ENCODE measurements at places on chromosomes 6 and 20.

DNA sequence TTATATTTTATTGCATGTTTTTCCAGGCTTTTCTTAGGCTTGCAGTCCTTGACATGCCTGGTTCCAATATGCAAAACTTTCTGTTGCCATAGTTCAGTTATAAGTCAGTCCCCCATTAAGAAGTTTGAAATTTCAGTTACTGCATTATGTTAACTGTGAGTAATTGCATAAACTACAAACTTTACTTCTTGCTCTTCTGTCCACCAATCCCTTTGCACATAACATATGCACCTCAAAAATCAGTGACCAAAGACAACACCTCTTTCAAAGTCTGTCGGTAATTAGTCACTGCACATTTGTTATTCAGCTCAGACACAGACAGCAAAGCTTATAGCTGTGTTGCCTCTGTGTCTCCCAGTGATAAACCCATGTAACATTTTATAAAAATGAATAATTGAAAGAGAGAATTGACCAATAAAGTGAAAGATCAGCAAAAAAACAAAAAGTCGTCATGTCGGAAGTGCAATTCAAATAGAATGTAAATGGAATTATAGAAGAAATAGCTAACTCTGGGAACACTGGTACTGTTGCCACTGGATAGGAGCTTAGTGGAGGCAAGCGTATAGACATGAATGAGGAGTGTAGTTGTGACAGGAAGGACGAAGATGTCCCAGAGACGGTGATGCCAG lies 50.3 kb upstream of the BTBD3 start:
- DNase-seq, result no peak

DNA sequence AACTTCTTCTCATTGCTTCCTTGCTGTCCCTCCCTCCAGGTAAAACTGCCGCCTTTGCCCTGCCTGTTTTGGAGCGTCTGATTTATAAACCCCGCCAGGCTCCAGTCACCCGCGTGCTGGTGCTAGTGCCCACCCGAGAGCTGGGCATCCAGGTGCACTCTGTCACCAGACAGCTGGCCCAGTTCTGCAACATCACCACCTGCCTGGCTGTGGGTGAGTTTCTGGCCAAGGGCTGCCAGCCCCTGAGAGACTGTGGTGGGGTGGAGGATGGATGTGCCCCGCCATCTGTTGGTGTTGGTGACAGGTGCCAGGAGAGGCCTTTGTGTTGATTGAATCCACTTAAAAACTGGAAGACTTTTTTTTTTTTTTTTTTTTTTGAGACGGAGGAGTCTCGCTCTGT lies 9.5 kb downstream of the DDX27 start:
- DNase-seq, result no peak

GRCh38 chr6:146984251-146984924 lies 219.8 kb upstream of the STXBP5 start:
- no peak for DNase-seq

DNA sequence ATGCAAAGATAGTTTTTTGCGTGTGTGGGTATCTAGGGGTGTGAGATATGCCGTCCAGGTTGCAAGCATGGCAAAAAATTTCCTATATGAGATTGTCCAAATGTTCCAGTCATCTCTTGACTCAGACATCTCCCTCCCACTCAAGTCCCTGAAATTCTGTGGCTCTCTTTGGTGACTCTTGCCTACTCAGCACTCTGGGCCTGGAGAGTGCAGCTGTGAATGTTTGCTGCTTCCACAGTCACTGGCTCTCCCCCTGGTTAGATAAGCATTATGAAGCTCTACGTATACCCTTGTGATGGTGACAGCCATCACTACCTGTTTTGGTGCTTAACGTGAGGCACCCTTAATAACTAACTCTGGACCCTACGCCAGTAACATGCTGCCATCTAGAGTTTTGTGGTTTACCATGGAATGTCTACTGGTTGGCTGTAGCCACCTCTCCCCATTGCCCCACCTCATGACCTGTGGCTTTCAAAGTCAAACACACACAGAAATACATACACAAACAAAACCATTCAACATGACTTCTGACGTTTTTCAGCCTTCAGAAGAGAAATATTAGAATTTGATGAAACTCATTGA lies 621.9 kb upstream of the CITED2 start:
- DNase-seq, result no peak

DNA sequence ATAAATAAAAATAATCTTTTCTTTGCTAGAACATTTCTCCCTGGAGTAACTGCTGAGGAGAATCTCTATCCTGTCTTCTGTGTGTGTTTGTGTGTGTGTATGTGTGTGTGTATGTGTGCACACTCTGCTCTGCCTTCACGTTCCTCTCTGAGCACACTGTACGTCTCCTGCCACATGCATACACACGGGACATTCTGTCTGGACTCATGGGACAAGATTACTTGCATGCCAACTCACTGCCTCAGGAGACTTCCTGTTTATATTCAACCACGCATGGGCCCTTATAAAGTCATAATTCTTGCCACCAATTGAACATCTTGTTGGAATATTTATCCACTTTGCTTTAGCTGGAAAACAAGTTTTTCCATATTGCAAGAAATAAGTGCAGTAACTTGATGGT lies 930.6 kb downstream of the KIF16B start:
- no peak for DNase-seq

DNA sequence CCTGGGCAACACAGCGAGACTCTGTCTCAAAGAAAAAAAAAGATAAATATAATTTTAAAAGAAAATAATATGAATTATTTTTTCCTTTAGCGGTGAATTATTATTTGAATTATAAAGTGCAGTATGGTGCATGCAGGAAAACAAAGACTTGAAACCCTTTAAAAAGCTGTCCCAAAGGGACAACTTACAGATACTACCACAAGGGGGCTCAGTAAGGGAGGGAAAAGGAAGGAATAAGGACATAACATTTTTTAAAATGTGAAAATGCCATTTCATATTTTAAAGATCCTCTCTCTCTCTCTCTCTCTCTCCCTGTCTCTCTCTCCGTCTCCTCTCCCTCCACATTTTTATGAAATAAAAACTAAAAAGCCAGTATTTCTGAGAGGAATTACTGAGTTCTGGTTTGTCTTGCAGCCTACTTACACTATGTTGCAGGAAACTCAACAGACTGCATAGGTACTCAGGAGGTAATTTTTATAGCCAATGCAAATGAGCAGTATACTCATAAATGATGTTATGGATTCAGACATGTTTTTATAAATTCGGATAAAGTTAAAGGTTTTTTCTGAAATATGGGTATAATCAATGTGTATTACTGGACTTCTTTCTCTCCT lies 455.0 kb upstream of the GJE1 start:
- DNase-seq, result peak; percentile 15

DNA sequence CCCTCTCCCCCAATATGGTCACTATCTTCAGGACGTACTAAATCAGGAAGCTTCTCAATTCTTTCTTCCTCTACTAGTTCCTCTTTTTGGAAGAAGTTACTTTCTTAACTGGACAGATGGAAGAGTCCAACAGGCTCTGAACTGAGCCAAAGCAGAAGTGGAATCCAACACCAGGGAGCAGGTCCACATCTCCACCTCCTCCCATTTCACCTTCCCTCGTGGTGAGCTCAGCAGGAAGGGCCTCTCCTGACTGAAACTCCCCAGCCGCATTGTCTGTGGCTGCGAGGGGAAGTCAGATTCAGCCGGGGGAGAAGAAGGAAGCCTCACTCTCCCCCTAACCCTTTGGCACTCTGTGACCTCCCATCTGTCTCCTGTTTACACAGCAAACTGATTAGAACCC lies 63.8 kb upstream of the UST start:
- DNase-seq, result no peak

GRCh38 chr6:154920495-154921200 lies 74.5 kb upstream of the TIAM2 start:
- DNase-seq, result no peak

GRCh38 chr6:120876424-120876823 lies 457.9 kb downstream of the TBC1D32 start:
- no peak for DNase-seq

DNA sequence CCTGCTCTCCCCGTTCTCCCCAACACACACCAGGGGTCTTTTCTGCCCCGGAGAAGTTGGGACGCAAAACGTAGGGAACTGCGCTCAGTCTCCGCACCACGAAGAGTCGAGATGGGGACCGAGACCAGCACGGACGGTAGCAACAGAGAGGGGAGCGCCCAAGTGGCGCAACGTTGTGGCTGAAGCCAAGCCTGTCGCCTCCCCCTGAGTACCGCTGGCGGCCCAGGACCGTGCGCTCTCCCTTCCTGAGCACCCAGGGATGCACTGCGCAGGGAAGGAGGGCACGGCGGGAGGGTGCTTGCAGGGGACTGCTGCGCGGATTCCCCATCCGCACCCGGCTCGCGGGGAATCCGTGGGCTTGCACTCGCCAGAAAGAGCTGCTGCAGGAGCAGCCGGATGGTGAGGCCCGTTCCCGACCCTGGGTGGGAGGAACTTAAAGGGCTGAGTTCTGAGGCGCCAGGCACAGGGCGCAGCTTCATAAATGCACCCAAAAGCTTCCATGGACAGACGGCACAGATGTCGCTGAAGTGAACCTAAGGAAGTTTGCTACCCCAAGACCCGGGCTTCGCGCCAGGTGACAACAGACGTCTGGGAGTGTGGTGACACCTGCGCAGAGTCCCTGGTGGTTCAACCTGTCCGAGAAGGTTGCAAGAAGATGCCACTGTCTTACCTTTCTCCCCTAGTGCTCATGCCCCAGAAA lies 178.7 kb downstream of the TBXT start:
- no peak for DNase-seq

- no peak for DNase-seq
Observed at GRCh38 chr20:50224531-50225255, 34.1 kb downstream of the CEBPB start.

- no peak for DNase-seq
Observed at GRCh38 chr6:36852481-36853147, 13.4 kb upstream of the CPNE5 start.

- DNase-seq, result no peak
Observed at GRCh38 chr6:79632580-79632979, 1.5 kb downstream of the SH3BGRL2 start.

GRCh38 chr20:5871459-5872410 lies 78.6 kb downstream of the TRMT6 start:
- no peak for DNase-seq

DNA sequence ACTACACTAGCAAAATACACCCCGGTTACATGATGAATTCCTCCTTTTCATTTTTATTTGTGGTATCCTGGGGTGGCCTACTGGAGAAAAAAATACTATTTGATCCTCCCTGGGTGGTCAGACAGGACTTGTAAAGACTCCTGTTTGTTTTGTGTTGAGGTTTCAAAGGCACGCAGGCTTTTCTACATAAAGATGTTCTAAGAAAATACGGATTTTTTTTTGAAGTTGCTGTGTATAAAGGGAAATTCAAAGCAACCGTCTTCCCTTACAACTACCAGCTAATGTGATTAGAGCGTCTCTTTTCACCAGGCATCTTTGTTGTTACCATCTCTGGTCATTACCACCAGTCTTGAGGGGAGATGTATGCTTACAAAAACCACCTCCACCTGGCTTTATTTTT lies 187.1 kb downstream of the SOX4 start:
- DNase-seq, result no peak

GRCh38 chr6:142705054-142705453 lies 239.9 kb downstream of the HIVEP2 start:
- no peak for DNase-seq

GRCh38 chr6:39295611-39296011 lies 18.6 kb downstream of the KCNK17 start:
- DNase-seq, result no peak

GRCh38 chr20:62722627-62723026 lies 14.0 kb downstream of the NTSR1 start:
- DNase-seq, result no peak

GRCh38 chr6:81621816-81622395 lies 130.6 kb downstream of the TENT5A start:
- no peak for DNase-seq

GRCh38 chr6:112470950-112471349 lies 123.8 kb downstream of the RFPL4B start:
- peak; percentile 63 for DNase-seq

- DNase-seq, result peak; percentile 33
Observed at GRCh38 chr20:17525650-17526049, 5.5 kb downstream of the BFSP1 start.

All from LNCaP clone FGC (cell line).